NCI-H526 (cell line): ENCODE measurements at places on chromosomes 1 and 21.

GRCh38 chr1:236127045-236127444 is 15.3 kb upstream of the GPR137B start:
- DNase-seq: no peak

DNA sequence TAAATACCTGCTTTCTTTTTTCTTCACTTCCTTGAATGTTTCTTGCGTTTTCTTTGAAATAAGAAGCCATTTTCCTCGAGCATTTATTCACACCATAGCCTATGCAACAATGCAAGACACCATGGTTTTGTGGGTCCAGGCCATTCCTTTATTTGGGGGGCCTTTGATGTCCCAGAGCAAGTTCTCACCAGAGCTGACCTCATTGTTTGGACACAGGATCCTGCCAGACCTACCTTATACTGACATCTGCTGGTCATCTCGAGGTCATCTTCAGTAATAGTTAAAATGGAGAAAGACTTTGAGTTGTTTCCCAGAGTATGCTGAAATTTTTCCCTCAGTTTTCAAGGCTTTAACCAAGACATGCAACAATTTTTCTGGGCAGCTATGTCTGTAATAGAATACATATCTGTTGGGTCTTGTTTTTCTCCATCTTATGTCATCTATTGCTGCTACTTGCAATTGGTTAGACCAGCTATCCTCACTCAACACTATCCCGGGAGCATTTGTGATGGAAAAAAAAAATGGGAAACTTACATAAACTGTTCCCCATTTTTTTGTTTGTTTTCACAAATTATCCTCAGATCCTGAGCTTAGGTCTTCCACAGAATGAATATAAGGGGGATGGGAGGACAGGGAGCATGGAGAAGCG is 34.0 kb upstream of the BACE2 start:
- DNase-seq: no peak

- no peak for DNase-seq
These were observed 119.1 kb upstream of the C1orf174 start for GRCh38 chr1:4019147-4019521.

DNA sequence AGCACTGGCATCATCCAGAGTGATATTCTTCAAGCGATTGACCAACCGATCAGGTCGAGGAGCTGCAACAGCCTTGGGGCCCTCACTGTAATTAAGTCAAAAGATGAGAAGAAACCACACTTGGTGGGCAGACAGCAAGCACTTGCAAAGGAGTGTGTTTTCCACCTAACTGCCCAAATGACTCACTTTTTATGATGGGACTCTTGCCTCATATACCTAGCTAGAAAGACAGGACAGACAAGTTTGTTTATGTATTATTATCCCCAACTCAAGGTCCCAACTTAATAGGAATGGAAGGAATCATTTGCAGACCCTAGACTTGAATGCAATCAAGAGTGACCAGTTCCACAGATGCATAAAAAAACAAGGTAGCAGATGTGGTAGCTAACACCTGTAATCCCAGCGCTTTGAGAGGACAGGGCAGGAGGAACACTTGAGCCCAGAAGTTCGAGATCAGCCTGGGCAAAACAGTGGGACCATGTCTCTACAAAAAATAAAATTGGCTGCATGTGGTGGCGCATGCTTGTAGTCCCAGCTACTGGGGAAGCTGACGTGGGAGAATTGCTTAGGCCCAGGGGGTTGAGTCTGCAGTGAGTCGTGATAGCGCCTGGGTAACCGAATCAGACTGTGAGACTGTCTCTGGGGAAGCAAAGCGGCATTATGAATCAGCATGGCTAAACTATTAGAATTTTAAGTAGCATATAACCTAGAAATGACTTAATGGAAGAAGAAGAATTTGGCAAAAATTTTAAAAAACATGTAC is 2.3 kb upstream of the NRAS start:
- no peak for DNase-seq

GRCh38 chr1:41766041-41766440 is 152.7 kb downstream of the HIVEP3 start:
- no peak for DNase-seq

DNA sequence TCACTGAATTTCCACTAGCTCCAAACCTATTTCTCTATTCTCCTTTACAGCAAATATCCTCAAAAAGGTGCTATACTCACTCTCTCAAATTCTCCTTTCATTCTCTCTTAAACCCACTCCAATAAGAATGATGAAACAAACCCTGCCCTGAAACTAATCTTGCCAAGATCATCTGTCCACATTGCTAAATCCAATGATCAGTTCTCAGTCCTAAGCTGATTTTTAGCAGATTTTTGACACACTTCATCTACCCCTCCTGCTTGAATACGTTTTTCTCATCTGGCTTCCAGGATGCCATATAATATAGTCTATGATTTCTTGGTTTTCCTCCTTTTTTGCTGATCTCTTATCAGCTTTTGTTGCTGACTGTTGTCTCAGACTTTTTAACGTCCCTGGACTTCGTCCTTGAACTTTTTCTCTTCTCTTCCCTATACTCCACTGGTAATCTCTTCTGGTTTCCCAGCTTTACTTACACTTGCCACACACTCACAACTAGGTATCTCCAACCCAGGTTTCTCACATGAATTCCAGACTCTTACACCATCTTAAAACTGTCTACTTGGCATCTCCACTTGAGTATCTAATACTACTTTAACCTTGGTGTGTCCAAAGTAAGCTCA is 35.3 kb downstream of the RERE start:
- no peak for DNase-seq

- no peak for DNase-seq
These were observed 65.7 kb downstream of the FAF1 start for GRCh38 chr1:50894340-50894739.

- DNase-seq: peak; percentile 5
These were observed 49.5 kb downstream of the ATP6V1G3 start for GRCh38 chr1:198491028-198491427.

- DNase-seq: no peak
These were observed 3.1 kb downstream of the KRTAP10-8 start for GRCh38 chr21:44614961-44615391.

DNA sequence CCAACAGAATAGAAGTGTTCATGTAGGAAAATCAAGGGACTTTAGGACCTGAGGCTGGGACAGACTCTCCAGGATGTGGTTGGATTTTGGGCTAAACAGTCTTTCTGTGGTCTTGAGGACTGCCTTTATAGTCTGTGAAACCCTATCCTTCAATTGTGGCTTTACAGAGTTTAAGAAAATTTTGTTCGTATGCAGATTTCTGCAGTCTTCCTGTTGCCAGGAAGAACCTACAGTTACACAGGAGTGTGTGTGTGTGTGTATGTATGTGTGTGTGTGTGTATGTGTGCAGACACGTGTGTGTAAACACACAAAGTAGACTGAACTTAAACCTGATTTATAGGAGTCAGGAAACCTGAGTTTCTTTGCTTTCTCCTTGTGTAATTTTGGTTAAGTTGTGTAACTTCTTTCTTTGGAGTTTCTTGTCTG is 22.8 kb downstream of the NEK7 start:
- no peak for DNase-seq

GRCh38 chr1:8563944-8564537 is 246.1 kb downstream of the SLC45A1 start:
- no peak for DNase-seq

DNA sequence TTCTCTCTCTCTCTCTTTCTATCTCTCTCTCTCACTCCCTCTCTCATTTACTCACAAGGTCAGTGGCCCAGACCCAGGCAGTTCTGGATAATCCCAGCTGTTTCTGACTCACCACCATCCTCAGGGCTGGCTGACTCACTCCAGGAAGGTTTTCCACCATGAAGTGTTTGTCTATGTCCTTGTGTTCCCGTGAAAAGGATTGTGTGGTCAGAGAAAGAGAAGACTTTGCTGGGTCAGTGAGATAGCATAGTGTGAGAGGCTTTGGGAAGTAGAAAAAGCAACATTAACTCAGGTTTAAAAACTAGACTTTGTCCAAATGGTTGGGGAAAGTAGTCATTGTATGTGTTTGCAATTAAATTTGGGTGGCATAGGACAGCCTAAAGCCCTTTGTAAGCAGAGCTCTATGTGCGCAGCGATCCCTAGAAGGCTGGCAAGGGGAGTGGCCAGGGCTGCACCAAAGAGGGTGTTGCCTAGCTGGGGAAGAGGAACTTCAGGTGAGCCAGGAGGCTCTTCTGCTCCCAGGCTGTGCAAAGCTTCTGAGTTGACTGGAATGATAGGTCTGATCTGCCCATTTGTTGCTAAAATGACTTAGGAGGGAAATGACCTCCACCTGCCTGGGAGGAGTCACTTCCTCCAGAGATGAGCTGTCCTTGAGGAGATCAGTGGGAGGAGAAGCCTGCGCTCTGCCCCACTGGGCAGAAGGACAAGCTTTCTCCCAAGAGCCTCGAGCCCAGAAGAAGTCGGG is 4.9 kb upstream of the CAPN2 start:
- peak; percentile 0 for DNase-seq

DNA sequence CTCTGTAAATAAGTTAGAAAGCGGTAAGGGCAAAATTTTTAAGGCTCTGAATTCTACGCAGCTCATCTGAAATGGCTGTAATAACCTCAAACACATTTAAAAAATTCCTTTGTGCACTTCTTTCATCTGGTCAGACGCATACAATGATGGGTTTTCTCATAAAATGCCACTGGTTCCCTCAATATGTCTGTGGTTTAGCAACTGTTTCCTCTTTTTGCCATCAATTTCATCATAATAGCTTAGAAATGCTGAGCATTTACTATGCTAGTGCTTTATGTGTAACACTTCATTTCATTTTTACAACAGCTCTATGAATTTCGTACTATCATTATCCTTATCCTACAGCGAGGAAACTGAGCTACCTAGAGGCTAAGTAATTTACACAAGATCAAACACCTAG is 35.3 kb upstream of the DMRTA2 start:
- no peak for DNase-seq

- DNase-seq: no peak
These were observed 336.0 kb upstream of the NFIA start for GRCh38 chr1:60746278-60746791.

DNA sequence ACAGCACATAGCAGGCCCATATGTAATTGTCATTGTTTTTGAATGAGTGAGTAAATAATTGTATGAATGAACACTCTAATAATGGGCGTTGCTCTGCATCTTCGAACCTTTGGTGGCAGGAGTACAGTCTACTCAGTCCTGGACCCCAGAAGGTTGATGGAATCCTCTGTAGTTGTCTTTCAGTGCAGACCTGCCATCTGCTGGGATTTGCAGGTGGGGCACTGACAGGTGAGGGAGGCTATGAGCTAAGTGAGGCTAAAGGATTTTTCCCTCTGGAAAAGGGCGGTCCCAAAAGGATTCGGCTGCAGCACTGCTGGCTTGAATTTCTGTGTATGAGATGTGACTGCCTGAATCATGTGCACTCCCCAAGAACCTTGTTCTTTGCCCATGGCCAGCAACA is 53.4 kb downstream of the PLXNA2 start:
- no peak for DNase-seq

DNA sequence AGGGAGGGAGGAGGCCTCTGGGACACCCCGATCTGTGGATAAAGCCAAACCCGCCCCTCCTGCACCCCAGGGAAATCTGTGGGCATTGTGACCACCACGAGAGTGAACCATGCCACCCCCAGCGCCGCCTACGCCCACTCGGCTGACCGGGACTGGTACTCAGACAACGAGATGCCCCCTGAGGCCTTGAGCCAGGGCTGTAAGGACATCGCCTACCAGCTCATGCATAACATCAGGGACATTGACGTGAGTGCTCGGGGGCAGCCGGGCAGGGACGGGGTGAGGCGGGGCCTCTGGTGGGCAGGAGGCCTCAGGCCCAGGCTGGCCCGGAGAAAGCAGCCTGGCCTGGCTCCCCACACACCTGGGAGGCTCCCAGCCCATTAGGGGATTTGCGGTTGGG is 54.7 kb downstream of the ALPL start:
- no peak for DNase-seq
